Muscle of back (tissue), 13 donors: ENCODE measurements at places on chromosomes 3 and 15. TPM values are rescaled to one million over a fixed set of nuclear protein-coding genes. Genes with fewer than 3 reads are reported as not detected.

Gene SCAANT1
- polyA plus RNA-seq = not detected

Gene SLC51A
- polyA plus RNA-seq = 9.5 TPM

Gene XIRP1
- polyA plus RNA-seq = 45.2 TPM

Gene ADAMTS7
- polyA plus RNA-seq = 20.7 TPM

Gene RGMA
- 58.2 TPM for polyA plus RNA-seq

Gene CXCR6
- 0.41 TPM for polyA plus RNA-seq

Gene DNAH12
- 0.40 TPM for polyA plus RNA-seq

DNA sequence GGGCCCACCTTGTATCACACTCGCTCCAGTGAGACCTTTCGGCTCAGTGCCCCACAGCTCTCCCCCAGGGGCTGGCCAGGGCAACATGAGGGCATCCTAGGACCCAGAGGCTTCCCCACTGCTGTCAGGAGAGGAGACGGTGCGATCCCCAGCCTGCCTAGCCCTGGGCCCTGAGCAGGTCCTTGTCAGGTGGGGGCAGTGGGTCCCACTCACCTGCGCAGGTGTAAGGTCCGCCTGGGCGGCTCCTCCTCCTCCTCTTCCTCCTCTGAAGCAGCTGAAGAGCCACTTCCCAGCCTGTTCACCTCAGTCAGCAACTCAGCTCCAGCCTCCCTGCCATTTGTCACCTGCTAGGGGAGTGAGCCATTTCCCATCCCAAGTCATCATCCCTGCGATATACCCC lies 9.6 kb downstream of the KIF7 start:
- no peak for DNase-seq

DNA sequence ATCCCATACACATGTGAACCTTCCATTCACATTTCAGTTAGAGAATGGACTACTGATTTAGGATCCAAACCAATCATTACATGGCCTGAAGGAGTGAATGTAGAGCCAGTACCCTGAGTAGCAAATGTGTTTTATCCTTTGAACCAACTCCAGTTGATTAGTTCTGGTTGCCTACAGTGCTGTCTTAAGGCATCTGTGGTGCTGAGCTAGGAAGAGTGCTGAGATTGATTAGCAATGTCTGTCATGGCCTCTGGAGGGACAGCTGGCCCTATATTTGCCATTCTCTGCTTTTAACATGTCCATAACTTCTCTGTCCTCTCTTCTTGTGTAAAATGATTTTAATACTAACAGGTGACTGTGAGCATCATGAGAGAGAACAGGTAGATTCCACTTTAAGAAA lies 11.1 kb downstream of the LRTM1 start:
- no peak for DNase-seq

DNA sequence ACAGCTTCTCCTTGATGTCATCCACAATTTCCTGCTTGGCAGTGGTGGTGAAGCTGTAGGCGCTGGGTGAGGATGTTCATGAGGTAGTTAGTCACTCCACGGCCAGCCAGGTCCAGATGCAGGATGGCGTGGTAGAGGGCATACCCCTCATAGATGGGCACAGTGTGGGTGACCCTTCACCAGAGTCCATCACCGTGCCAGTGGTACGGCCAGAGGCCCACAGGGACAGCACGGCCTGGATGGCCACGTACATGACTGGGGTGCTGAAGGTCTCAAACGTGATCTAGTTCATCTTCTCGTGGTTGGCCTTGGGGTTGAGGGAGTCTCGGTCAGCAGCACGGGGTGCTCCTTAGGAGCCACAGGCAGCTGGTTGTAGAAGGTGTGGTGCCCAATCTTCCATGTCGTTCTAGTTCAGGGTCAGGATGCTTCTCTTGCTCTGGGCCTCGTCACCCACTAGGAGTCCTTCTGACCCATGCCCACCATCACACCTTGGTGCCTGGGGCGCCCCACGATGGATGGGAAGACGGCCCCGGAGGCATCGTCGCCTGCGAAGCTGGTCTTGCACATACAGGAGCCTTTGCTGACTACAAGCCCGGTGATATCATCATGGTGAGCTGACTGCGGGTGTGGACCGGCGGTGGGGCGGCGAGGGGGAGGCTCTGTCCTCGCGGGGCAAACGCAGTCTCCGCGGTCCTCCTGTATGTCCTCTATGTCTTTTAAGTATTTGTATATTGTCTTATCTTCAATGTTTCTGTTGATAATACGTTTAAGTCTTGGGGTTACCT lies 1119.0 kb downstream of the NAALADL2 start:
- no peak for DNase-seq

- DNase-seq = no peak
Observed at GRCh38 chr3:31412832-31413231, 119.9 kb upstream of the STT3B start.

- no peak for DNase-seq
Observed at GRCh38 chr3:197027151-197027895, 2.3 kb downstream of the MELTF start.

DNA sequence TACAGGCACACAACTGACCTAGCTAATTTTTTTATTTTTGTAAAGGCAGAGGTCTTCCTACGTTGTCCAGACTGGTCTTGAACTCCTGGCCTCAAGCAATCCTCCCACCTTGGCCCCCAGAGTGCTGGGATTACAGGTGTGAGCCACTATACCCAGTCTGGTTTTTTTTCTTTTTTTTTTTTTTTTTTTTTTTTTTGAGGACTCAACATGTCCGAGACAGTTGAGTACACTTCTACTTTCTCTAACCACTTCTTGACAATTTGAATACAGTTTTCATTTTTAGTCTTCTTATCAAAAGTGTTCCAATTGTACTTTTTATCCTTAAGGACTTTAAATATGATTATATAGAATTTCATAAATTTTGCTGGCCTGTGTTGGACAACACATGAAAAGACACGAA lies 7.4 kb upstream of the GSK3B start:
- no peak for DNase-seq

- no peak for DNase-seq
Observed at GRCh38 chr15:50350621-50351020, 4.4 kb downstream of the GABPB1 start.

GRCh38 chr3:71109241-71109976 lies 474.1 kb downstream of the FOXP1 start:
- DNase-seq = peak; percentile 46

DNA sequence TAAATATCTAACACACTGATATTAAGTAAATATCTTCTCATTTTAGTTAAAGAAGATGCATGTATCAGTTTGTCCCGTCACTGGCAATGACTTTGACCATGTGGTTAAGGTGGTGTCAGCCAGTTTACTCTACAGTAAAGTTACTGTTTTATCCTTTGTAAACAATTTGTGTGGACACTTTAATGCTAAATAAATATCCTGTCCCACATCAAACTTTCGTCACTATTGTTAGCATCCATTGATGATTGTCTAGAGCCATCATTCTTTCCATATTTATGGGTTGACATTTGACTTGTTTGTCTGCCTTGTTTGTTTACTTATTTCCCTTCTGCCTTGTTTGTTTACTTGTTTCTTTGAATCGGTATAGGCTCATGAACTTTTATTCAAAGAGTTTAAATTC lies 11.0 kb upstream of the GPD1L start:
- DNase-seq = no peak

- DNase-seq = peak; percentile 19
Observed at GRCh38 chr3:130973406-130973805, 53.2 kb downstream of the ASTE1 start.

DNA sequence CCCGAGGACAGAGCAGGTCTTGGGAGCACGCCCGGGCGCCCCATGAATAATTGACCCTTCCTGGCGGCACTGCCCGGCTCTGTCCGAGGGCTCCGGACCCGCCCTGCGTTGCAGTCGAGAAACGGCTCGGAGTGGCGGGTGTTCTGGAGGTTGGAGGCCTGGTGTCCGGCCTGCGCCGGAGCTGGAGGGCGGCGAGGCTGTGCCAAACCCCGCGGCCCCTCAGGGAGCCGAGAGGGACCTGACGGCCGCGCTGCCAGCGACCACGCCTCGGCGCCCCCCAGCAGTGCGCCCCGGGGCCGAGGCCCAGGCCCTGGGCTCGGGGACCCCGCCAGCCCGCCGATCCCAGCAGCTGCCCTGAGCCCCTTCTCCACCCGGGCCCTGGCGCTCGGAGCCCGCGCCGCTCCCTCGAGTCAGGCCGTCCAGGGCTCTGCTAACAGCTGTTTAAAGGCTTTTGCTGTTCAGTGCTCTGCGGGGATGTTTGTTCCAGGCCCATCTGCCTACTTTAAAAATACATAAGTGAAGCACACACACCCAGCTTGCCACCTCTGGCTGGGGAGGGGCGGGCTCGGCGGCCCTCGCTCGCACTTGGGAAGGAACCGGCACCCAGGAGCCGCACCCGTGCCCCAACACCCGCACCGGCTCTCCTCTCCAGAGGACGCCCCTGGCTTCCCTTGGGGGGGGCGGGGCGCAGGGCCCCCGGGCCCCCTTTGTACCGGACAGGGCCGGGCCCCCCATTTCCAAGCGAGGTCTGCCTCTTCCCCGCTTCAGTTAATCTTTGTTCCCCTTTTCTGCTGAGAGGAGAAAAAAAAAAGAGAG lies 730 bp upstream of the ZNF710 start:
- peak; percentile 77 for DNase-seq

DNA sequence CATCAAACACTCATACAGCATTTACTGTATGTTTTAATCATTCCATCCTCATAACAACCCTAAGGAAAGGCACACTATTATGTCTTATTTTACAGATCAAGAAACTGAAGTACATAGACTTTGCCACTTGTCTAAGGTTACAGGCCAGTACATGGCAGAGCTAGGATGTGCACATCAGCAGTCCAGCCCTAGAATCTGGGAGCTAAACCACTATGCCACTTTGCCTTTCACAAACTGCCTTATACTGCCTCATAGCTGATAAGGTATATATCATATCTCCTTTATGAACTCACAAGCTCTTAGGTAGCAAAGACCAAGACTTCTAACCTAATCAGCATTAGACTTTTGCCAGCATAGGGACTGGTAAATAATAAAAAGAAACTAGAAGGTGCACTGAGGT lies 49.1 kb downstream of the MYO9A start:
- no peak for DNase-seq

DNA sequence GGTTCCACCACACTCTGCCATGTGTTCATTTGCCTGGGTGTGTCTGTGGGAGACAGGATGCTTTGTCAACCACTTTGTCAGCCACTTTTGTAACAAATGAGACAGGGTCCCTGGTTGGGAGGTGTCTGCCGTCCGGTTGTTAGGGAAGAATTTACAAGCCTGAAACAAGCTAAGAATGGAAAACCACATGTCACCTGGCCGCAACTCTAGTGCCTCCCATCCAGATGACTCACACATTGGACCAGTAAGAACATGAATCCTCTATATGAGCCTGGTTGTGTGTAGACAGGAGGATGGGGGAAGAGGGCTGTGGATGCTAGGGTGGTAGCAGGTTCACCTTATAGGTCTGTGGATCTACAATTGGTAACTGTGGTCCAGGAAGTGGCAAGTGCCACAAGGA lies 335.3 kb downstream of the CLSTN2 start:
- DNase-seq = no peak

- peak; percentile 19 for DNase-seq
Observed at GRCh38 chr3:156518726-156519125, 36.2 kb downstream of the SSR3 start.

GRCh38 chr3:4906107-4906621 lies 73.1 kb upstream of the BHLHE40 start:
- no peak for DNase-seq

DNA sequence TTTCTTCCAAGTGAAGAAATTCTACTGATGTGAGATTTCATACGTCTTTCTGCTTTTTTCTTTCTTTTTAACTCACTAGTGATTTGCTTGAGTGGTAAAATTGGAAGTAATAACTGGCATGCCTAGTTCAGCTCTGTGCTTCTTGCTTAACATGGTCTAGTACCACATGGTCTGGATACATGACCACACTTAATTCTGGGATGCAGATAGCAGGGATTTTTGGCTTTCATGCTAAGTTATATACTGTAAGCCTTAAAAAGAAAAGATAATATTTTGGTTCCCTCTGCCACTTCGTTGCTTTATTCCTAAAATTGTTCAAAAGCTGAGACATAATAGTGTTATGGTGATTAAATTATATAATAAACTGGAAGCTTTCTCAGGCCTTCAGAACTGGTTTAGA lies 174.3 kb downstream of the OXSM start:
- DNase-seq = no peak

DNA sequence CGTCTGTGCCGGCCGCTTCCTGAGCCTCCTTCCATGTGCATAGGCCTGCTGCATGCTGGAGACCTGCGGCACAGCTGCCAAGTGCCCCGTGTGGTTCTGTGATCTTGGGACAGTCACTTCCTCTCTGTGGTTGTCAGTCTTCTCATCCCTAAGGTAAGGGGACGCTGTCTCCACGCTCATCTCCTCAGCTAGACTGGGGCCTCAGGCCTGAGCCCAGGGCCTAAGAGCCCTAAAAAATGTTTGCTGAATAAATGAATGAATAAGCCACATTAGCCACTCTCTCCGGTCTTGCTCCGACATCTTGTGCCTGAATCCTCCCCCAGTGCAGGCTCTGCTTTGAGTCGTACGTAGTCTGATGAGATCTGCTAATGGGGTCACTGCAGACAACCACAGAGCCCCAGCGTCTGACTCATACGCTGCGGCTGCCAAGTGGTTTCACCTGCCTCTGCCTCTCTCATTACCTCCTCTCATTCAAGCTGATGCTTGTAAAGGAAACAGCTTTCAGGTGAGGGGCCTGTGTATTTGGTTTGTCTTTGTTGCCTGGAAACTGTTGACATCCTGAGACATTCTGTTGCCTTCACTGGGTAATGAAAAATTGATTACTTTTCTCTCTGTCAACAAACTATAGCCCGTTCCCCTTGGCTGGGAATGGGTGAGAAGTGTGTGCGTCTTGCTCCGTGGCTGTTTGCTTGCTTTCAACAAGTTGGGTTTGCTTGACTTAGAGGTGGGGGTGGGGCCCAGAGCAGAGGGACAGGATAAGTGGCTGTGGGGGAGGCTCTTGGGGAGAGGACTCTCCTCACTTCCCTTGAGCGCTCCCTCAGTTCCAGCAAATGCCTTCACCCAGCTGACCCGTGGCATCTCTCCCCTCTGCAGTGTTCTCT lies 15.9 kb downstream of the RPLP1 start:
- DNase-seq = no peak

DNA sequence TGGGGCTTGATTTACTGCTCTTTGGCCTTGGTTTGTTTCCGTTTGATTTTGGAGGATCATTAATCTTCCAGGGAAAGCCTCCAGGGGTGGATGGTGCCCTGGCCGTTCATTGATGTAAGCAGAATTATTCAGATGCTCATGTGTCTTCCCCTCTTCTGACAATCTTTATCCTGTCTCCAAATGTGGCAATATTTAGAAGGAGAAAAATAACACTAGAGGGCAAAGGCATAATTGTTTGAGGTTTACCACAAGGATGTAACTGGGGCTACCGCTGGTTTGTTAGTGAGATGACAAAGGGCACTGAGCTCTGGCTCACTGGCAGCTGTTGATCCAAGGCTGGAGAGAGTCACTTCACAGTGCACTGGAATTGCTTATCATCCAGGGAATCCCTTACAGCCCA lies 18.2 kb upstream of the PLCL2 start:
- DNase-seq = no peak

GRCh38 chr15:32849769-32850668 lies 132.2 kb downstream of the GREM1 start:
- peak; percentile 92 for DNase-seq

DNA sequence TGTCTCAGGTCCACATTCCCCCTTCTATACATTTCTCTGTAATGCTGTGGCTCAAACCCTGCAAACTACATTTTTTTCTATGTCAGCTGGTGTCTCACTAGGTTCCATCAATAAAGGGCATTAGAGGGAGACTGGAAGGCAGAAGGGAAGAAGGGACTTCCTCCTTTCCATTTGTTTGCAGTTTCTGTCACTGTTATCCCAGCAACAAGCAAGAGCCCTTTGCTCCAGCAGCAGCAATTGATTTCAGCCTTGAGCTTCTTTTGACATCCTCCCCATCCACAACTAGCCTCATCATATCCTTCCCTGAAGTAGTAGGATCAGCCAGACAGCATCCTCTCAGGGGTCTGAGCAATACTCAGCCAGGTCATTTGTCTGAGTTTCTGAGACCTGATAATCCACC lies 5.3 kb upstream of the NCK1 start:
- DNase-seq = no peak

- no peak for DNase-seq
Observed at GRCh38 chr15:70214941-70215635, 117.4 kb upstream of the TLE3 start.
